Lung (tissue), 17 donors: ENCODE measurements at places on chromosomes 4 and X. TPM values are rescaled to one million over a fixed set of nuclear protein-coding genes. Genes with fewer than 3 reads are reported as not detected.

FAM47E gene
- 10.7 TPM for total RNA-seq

- H3K4me3 ChIP-seq = no peak overlapping the region
Observed at GRCh38 chr4:142372530-142373260, 473.4 kb downstream of the INPP4B start.

- no peak overlapping the region for H3K4me3 ChIP-seq
- H3K27ac ChIP-seq = no peak overlapping the region
- DNase-seq = no peak
- no peaks in the 10 kb centered on the region for H3K36me3 ChIP-seq
- H3K4me1 ChIP-seq = no peaks in the 10 kb centered on the region
Observed at GRCh38 chrX:132738951-132739350, 219.5 kb downstream of the HS6ST2 start.

DNA sequence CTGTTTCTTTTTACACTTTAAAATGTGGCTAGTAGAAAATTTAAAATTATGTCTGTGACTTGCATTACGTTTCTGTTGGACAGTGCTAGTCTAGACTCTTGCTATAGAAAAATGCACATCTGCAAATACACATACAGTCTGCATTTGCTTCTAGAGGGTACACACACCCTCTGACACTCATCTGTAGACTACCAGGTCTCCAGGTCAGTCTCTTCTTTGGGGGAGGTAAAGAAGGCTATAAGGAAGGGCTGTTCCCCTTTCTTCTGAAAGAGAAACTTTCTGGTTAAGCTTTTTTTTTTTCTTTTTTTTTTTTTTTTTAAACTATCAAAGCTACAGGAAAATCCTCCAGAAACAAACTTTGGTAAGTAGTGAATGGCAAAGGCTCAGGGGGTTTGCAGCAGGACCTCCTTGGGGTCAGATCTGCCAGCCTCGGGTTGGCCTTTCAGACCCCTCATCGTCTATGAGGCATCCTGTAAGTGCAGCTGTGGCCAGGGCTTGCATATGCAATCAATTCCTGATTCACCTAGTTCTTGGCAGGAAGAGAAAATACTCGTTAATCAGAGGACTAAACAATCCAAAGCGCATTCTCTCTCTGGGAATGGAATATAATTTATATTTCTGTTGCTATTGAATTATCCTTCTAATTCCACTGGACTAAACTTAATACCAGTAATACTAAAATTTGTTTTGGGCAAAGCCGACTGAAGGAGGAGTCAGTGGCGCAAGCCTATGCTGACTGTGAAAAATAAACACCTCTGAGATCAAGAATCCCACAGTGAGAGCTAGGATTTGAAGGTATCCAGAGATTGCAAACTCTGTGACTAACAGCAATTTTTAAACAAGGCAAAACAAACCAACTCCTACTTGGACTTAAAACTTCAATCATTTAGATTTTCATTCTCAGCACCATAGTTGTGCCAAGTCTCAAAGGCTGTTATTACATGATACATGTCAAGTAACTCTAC, 109.3 kb upstream of the TBC1D9 start:
- H3K4me1 ChIP-seq = no peaks in the 10 kb centered on the region
- no peaks in the 10 kb centered on the region for H3K36me3 ChIP-seq
- no peaks in the 10 kb centered on the region for H3K27me3 ChIP-seq
- no peak overlapping the region for H3K27ac ChIP-seq

SPIN4 gene
- total RNA-seq = 5.6 TPM
